ENCODE measurements at places on chromosomes 16 and 17. TPM values are rescaled to one million over a fixed set of nuclear protein-coding genes. Genes with fewer than 3 reads are reported as not detected.

The CD7 gene
- total RNA-seq = not detected

The CA7 gene
- total RNA-seq = not detected

The PERCC1 gene
- total RNA-seq = not detected

The KRTAP4-5 gene
- not detected for total RNA-seq

The SOX8 gene
- total RNA-seq = under 0.01 TPM

The SLC13A2 gene
- total RNA-seq = not detected

The ZG16B gene
- total RNA-seq = 2.7 TPM

The PPY gene
- total RNA-seq = not detected

DNA sequence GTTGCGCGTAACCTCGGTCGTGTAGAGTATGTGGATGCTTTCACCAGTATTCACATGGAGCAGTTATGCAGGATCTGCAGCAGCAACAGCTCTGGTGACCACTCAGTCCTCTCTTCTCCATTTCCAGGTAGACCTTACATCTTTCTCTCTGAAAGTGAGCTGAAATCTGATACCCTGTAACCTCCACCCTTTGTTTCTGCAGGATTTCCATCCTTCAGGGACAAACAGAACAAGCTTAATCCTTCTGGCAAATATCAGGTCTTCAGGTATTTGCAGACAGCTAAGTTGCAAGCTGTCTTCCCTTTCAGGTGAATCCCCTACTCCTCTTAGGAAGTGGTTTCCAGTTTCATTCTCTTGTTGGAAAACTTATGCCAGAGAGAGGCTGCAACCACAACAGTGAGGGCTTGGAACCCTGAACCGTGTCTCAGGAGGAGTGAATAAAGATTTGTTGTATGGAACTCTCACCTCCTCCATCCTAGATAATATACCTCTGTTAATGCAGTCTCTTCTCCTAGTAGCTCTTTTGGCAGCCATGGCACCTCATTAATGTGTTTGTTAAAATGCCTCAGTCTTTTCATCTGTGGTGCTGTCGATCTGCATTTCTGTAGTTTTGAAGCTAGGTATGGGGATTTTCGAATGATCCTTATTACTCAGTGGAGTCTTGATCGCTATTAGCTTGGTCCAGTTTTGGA is 172.5 kb downstream of the PRKCA start:
- no peak for DNase-seq

DNA sequence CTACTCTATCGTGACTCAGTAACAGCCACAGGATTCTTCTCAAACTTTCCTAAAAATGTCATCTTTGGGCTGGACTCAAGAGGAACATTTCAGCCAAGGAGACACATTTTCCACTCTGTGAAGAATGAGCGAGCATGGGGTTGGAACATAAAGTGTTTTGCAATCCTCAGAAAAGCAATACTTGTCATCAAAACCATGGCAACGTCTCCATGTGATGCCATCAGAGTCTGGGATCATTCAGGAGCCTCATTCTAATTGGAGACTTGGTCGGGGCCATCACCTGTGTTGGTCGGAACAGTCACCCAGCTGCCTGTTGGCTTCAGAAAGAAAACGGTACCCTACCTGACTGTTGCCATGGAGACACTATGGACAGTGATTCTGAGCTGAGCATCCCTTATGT is 25.5 kb downstream of the MYOCD start:
- no peak for DNase-seq

GRCh38 chr16:87601401-87601981 is 817 bp upstream of the JPH3 start:
- DNase-seq = no peak

GRCh38 chr16:80144191-80144590 is 396.6 kb upstream of the DYNLRB2 start:
- DNase-seq = peak; percentile 39

GRCh38 chr16:23302045-23302956 is at the start of gene SCNN1B:
TSS of gene SCNN1B (plus strand) at chr16:23302302. CDS start at chr16:23348600, 46,298 bp downstream.
- DNase-seq = no peak

DNA sequence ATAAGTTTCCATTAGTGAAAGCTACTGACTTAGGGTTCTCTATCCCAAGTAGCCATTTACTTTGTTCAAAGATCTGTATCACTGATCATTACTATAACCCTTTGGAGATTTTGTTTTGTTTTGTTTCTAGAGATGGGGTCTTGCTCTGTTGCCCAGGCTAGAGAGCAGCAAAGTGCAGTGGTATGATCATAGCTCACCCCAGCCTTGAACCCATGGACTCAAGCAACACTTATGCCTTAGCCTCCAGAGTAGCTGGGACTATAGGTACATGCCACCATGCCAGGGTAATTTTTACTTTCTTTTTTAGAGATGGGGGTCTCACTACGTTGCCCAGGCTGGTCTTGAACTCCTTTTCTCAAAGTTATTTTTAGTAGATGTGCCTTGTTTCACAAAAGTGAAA is 154.7 kb downstream of the KCNJ2 start:
- no peak for DNase-seq

DNA sequence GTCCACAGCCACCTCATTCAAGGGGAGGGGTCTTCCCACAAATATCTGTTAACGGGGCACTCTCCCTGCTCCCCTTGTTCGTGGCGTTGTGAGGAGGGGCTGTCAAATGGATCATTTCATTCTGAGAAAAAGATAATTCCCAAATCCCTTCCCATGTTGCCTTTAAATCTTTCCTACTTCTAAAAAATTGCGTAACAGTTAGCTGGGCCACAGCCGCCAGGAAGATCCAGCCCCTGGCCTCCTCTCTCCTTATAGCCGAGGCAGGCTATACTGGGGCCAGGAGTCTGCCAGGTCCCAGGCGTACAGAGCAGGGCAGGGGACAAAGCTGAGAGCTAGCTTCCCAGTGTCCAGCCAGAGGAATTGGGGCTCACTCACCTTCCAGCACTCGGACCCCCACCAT is 430 bp downstream of the C16orf89 start:
- no peak for DNase-seq

DNA sequence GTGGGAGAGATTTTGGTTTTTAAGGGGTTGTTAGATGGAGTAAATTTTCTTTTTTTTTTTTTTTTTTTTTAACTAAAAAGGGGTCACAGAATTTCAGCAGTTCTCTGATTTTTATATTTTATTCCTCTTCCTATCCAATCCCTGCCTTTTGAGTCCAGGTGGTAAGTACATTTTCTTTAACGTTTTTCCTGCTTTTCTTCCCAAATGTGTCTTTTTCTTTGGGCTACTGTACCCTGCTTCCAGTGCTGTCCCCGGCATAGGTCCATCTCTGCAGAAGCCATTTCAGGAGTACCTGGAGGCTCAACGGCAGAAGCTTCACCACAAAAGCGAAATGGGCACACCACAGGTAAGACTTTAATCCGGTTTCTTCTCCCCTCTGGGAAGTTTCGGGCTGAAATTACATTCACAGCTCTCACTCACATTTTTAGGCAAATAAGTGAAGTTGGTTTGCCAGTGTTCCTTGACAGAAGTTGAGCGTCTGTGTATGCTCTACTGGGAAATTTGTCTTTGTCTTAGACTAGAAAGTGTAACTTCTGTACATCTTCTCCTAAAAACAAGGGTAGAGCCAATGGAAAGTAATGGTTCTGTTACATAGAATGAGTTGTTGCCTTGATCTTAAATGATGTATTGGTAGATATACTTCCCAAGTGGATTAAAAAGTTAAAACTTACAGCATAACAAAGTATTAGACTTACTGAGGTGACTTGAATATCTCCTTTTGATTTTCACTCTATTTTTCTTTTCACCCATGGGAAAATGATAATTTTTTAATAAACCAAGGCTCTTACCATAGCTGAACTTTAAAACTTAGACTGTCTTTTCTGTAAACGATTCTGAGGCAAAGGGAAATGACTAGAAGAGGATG is 54.5 kb downstream of the TUBD1 start:
- DNase-seq = no peak

- DNase-seq = peak; percentile 78
These were observed 13.4 kb downstream of the FLYWCH1 start for GRCh38 chr16:2924901-2925755.

- peak; percentile 11 for DNase-seq
These were observed 38.2 kb upstream of the PIRT start for GRCh38 chr17:10875984-10876555.

GRCh38 chr16:15440852-15441251 is 6.5 kb downstream of the BMERB1 start:
- peak; percentile 54 for DNase-seq

DNA sequence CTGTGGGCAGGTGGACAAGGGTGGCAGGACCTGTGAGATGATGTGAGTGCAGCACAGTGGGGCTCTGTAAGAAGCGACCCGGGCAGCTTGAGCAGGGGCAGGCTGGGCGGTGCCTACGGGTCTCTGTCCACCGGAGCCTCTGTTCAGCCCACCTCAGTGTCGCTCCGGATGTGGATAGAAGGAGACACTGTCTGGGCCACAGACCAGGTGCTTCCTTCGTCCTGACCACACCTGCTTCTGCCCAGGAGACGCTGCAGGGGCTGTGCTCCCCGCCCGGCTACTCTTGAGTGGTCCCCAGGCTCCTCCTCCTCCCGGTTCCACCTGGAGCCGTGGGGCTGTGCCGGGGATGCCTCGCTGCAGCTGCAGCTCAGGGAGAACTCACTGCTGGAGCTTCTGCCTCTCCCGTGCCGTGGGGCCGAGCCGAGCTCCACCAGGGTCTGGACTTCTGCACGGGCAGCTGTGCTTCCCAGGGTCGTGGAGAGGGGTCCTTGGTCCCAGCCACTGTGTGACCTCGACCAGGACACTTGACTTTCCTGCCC is 21.5 kb downstream of the METRNL start:
- DNase-seq = no peak

- no peak for DNase-seq
These were observed 5.6 kb downstream of the USP22 start for GRCh38 chr17:21037117-21037803.

- DNase-seq = no peak
These were observed 17.9 kb downstream of the ST3GAL2 start for GRCh38 chr16:70421014-70421413.

DNA sequence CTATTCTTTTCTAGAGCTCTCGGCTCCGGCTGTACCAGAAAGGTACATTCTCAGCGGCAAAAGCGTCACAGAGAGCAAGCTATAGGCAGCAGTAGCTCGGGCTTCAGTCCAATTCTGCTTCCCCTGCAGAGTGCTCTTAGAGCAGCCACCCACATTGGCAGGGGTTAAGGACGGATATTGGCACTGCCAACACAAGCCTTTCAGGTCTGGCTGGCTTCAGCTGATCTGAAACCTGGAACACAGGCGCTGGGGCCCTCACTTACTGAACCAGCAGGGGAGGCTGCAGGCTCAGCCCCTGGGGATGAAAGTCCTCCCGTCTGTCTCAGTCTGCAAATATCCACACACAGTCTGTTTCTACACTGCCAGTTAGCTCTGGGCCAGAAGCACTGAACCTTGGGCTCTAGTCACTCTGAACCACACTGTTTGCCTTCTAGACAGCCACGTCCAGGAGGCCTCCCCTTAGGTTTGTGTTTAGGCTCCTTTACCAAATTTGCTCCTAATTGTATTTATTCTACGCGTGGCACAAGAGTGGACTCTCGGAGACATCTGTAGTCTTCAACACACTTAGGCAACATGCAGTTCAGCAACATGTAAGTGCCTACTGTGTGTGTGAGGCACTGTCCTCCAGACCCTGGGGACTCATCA is 40.1 kb downstream of the HIC1 start:
- DNase-seq = no peak

GRCh38 chr16:6918646-6919045 is 414.0 kb upstream of the RBFOX1 start:
- no peak for DNase-seq

- peak; percentile 54 for DNase-seq
These were observed 390 bp downstream of the MNT start for GRCh38 chr17:2400474-2400866.

GRCh38 chr17:15377200-15377599 is 35.8 kb upstream of the TEKT3 start:
- DNase-seq = peak; percentile 64

DNA sequence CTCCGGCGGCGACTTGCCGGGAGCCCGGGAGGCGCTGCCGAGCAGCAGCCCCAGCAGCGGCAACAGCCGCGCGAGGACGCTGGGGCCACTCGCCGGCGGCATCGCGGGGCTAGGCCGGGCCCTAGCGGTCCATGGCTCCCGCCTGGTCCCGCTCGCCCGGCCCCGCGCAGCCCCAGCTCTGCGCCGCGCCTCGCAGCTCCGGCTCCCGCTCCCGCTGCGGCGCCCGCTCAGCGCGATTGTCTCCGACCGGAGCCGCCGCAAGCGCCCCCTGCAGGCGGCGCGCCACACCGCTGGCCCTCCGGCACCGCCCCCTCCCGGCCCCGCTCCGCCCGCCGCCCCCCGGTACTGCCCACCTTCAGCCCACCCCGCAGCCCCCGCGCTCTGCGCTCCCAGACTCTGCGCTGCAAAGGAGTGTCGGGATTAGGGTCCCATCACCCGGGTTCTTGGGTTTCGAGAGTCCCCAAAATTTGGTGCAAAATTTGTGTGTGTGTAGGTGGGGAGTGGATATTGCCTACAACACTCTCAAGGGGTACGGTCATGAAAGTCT is at the start of gene FAM171A2:
Gene FAM171A2, minus strand, starts transcription at position 241 of the 547 bp plus-strand sequence. Its CDS starts 139 bp downstream, at position 102.
- peak; percentile 23 for DNase-seq

DNA sequence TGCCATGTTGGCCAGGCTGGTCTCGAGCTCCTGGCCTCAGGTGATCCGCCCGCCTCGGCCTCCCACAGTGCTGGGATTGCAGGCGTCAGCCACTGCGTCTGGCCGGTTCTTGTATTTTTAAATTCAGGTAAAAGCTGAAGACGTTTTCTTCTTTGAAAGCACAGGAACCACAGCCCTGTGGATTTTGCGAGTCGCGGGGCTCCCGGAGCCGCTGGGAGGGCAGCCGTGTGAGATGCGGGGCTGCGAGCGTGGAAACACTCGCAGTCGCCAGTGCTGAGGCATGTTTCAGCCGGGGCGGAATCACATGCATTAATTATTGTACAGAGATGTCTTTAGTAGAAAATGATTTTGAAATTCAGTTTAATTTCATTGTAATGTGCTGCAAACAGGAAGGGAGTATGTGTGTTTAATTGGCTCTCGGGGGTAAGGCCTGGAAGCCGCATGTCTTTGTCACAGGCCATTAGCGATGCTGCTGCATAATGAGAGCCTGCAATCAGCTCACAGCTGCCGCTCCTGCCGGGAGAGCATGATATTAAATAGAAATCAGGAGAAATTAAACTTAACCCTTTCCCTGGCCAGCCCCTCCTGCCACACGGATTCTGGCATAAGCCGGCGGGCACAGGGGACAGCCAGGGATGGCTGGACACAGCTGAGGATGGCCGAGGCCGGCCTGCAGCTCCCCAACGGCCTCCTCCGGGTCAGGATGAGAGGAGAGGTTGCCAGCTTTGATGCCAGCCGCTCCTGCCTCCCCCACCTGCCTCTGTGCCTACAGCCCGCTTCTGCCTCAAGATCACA is 35.4 kb upstream of the CDH15 start:
- DNase-seq = no peak

DNA sequence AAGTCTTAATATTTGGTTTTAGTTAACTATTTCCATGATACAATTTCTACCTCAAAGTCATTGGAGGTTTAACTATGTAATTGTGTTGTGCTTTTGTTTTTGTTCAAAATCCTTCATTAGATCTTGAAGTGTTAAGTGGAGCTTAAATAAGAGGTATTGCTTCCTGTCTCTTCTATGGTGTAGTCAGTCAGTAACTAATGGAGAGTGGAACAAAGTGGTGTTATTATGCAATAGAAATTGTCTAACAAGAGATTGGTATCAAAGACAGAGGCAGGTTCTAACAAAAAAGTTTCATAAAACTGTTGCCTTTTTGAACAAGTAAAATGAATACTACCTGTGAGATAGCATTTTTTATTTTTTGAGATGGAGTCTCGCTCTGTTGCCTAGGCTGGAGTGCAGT is 45.2 kb downstream of the GRB7 start:
- DNase-seq = peak; percentile 20

GRCh38 chr16:19486051-19486450 is 35.8 kb downstream of the GDE1 start:
- DNase-seq = no peak

GRCh38 chr17:1071103-1071825 is 74.3 kb downstream of the TIMM22 start:
- DNase-seq = no peak

GRCh38 chr17:31475378-31476162 is 84.1 kb downstream of the RAB11FIP4 start:
- no peak for DNase-seq

All from mammary epithelial cell (primary cell).